ENCODE measurements at places on chromosomes 11 and 22.

DNA sequence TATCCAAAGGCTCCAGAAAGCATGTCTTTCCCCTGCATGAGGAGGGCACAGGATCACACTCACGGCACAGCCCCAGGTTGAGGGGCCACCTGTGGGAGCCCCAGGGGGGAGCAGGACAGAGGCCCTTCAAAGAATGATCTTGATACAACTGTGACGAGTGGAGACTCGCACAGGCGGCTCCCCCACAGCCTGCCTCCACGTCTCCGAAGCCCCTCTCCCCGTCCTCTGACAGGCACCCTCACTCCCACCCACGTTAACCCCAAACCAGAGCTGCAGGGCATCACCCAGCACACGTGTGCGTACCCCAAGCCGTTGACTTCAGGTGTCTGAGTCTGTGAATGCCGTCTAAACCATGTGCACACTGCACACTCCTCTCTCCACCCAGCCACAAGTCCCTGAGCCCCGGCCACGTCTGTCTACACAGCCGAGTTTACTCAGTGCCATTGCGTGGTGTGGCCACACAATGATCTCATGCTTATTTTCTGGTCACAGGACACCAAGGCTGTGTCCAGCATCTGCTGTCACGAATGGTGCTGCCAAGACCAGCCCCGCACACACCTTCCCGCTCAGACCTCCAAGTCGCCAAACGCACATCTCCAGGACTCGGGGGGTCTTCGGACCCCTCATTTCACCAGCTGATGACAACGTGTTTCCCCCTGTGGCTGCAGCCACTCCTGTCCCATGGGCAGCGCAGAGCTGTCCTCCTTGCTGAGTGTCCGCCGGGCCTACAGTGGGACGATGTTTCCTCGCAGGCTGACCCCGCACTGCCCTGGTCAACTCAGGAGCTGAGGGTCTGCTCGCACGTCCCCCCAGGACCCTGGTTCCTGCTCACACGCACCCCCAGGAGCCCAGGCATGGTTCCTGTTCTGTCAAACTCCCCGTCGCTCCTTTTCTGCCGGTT is 251.2 kb downstream of the BRD1 start:
- DNase-seq: no peak

GRCh38 chr11:78564490-78565467 is 9.9 kb downstream of the NARS2 start:
- peak; percentile 57 for DNase-seq

GRCh38 chr11:90221803-90222458 is 918 bp downstream of the CHORDC1 start:
- DNase-seq: no peak

- DNase-seq: no peak
These were observed 18.7 kb downstream of the CRELD2 start for GRCh38 chr22:49936973-49937757.

- no peak for DNase-seq
These were observed 103.6 kb downstream of the NECTIN1 start for GRCh38 chr11:119625206-119625978.

GRCh38 chr11:13026722-13027121 is 17.6 kb downstream of the RASSF10 start:
- no peak for DNase-seq

Data from GM04504 (cell line).